Stimulated activated CD4-positive, alpha-beta T cell treated with anti-CD3 and anti-CD28 coated beads, Interleukin-4, amount 100 ng/mL, for 4 hours (primary cell): ENCODE measurements at places on chromosomes 5 and 9.

GRCh38 chr5:29508131-29508530, 1685.4 kb upstream of the CDH6 start:
- DNase-seq, result no peak

- DNase-seq, result no peak
Observed at GRCh38 chr5:170265522-170265921, 32.1 kb downstream of the LCP2 start.

- DNase-seq, result no peak
Observed at GRCh38 chr9:95764533-95765319, 110.8 kb upstream of the ERCC6L2 start.

DNA sequence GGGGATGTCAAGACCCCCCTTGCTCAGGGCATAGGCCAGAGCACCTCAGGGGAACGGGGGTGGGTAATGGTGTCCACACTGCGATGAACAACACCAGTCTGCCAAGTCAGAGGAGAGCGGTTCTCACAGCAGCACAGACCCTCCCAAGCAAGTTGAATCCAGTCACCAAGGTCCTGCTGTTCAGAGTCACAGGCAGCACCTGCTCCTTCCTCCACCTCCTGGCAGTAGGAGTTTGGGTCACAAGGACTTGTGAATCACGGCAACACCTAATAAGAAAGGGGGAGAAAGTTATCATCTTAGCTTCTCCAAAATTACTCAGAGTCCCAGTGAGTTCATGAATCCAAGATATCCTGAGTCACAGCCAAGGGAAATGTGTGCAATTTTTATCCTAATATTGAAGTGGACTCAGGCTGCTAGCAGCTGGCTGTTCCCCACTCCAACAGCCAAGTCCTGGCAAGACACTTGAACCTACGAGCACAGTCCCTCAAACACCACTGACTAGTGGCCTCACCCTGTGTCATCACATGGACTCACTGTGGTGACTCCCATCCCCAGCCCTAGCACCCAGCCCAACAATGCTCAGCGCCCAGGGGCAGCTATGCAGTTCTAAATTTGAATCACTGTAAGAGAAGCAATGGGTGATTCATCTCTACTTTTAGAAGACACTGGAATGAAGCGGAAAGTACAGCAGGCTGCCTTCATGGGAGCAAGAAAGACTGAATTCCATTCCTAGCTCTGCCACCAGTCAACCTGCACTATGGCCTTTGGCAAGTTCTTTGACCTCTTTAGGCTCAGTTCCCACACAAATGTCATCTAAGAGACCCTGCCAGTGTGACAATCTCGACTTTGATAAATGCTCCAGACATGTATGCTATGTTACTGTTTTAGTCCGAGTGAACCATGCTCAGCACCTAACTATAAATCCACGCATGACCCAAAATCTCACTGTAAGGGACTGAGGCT, 113.7 kb downstream of the KLHL3 start:
- DNase-seq, result no peak

DNA sequence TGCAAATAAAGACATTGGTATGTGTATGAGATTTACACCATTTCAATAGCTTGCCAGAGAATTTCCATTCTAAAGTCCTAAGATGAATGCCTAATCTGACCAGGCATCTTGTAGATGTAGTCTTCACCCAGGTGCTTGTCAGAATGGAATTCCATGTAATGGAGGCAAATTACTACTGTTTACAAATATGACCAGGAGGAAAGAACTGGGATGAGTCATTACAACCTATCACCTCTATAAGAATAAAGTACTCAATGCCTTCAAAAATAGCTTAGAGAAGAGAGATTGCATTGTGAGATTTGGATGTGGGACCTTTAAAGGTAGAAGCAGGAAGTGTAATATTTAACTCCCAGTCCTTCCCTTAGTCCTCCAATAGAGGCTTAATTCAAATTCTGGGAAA, 507.0 kb upstream of the PTGER4 start:
- no peak for DNase-seq

DNA sequence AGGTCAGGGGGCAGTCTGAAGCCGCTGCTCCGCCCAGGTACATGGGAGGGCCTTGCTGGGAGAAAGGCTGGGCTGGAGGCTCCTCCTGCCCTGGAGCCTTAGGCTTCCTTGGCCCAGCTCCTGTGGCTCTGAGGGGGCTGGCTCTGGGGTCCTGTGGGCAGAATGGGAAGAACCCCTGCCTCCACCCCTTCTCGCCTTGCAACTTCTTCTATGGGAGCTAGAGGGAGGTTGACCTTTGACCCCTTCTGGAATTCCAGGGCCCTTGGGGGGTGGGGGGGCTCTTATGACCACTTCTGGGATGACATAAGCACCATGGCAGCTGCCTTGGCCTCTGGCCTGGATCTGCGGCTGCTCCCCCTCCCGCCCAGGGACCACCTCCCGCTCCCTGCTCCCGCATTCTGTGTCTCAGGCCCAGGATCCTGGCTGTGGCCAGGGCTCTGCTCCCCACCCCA, 32.2 kb downstream of the IER5L start:
- DNase-seq, result no peak

DNA sequence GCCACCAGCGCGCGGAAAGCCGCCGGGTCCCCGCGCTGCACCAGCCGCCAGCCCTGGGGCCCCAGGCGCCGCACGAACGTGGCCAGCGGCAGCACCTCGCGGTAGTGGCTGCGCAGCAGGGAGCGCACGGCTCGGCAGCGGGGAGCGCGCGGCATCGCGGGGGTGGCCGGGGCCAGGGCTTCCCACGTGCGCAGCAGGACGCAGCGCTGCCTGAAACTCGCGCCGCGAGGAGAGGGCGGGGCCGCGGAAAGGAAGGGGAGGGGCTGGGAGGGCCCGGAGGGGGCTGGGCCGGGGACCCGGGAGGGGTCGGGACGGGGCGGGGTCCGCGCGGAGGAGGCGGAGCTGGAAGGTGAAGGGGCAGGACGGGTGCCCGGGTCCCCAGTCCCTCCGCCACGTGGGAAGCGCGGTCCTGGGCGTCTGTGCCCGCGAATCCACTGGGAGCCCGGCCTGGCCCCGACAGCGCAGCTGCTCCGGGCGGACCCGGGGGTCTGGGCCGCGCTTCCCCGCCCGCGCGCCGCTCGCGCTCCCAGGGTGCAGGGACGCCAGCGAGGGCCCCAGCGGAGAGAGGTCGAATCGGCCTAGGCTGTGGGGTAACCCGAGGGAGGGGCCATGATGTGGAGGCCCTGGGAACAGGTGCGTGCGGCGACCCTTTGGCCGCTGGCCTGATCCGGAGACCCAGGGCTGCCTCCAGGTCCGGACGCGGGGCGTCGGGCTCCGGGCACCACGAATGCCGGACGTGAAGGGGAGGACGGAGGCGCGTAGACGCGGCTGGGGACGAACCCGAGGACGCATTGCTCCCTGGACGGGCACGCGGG, at the start of gene TERT:
TSS of gene TERT (minus strand) at position 234 of the 815 bp plus-strand sequence. CDS start at position 155, 79 bp downstream.
- DNase-seq, result peak; percentile 93

DNA sequence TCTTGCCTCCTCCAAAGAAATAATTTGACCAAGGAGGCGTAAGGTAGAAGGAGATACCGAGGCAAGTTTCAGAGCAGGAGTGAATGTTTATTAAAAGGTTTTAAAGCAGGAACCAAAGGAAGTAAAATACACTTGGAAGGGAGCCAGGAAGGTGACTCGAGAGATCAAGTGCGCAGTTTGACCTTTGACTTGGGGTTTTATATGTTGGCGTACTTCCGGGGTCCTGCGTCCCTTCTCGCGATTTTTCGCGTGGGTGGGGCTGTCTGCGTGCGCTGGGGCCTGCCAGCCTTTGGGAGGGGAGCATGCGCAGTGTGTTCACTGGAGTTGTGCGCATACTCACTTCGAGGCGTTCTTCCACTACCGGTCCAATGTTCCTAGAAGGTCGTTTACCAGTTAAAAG, 166.0 kb upstream of the IRX2 start:
- no peak for DNase-seq

GRCh38 chr5:158758675-158759074, 341.0 kb downstream of the EBF1 start:
- no peak for DNase-seq

- no peak for DNase-seq
Observed at GRCh38 chr9:33781736-33782135, 13.6 kb upstream of the PRSS3 start.

GRCh38 chr9:34185778-34186551, 7.1 kb downstream of the UBAP1 start:
- no peak for DNase-seq

DNA sequence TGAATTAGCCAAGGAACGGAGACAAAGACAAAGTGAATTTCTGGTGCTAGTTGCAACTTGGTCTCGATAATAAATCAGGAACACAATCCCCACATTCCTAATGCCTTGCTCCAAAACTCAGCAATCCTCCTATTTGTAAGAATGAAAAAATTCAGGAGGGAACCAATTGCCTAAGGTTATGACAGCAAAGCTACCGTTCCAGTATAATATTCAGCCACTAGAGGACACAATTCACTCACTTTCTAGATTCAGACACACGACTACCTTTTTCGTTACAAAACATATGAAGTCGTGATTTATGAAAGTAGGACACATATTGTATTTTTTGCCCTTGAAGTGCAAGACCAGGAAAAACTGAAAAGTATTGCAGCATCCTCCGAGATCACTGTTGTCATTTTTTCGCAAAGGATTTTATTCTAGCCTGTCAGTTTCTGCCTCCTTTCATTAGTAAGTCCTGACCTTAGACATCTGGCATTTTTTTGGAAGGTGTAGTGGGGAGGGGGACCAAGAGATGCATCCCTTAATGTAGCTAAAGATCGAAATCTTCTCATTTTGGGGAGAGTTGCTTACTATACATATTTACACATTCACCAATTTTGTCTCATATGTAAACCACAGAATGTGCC, 133.1 kb downstream of the DOCK8 start:
- no peak for DNase-seq

- no peak for DNase-seq
Observed at GRCh38 chr9:89639367-89639795, 34.6 kb downstream of the GADD45G start.

GRCh38 chr5:5179597-5179996, 39.5 kb downstream of the ADAMTS16 start:
- no peak for DNase-seq

GRCh38 chr5:73459366-73459765, 10.8 kb upstream of the FOXD1 start:
- DNase-seq, result no peak

DNA sequence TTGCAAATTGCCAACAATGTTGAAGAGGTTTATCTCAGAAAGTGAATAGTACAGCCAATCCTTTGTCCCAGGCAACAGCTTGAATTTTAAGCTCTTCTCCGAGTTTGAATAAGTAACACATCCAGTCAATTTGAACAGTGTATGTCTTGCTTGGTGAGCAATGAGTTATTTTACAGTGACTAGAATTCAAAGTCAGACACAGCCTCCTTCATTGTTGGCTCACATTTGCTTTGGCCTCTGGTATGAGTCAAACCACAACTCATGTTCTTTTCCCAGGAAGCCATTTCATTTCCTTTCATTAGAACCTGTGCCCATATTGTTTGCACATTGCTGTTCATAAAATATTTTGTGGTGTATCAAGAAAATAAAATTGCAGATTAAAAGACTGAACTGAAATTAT, 622.0 kb upstream of the DAB2 start:
- no peak for DNase-seq

DNA sequence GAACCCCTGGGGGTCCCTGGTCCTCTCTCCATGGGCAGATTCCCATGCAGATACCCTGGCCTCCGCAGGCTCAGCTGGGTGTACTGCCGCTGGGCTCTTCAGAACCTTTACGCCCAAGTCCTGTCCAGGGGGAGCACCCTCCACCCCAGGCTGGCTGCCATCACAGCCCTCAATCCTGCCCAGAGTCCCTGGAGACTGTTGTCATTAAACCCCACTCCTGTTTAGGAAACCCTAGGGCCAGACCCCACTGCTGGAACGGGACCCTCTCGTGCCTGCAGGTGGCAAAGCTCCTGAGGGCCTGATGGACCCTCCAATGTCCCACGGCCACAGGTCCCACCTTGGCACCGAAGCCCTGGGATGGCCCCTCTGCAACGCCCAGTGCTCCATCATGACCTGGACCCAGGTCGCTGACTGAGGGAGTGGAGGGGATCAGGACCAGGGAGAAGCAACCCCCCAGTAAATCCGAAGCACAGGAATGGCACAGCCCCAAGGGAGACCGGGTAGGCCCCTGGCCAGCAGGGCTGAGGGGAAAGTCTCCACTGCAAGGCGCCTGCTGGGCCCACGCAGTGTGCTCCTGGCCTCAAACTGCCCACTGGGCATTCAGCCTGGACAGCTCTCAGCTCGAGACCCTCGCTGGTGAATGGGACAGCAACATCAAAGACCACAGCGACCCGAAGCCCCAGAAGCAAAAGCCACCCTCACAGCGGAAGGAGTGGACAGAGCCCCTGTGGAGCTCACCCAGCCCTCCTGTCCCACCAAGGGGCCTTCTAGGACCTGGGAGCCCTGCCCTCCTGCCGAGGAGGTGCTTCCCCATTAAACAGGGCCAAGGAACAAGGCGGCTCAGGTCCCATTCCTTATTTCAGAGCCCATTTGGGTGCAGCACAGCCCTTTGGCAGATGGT, 8.3 kb downstream of the ZDHHC11B start:
- no peak for DNase-seq

GRCh38 chr9:78130004-78130403, 98.4 kb upstream of the GNAQ start:
- no peak for DNase-seq

DNA sequence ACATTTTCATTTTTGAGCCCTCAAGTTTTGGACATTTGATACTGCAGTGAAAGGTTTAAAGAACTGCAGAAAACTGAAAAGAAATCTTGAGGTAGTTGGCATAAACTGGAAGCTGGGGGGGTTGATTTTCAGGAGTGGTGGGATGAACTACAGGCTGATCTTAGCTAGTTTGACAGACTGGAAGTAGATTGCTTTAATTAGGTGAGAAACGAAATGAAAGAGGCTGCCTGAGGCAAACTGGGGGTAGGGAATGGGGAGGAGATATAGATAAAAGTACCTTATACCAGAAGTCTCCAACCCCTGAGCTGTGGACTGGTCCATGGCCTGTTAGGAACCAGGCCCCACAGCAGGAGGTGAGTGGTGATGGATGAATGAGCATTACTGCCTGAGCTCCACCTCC, 101.4 kb upstream of the SPEF2 start:
- DNase-seq, result no peak

GRCh38 chr5:62690421-62690820, 111.8 kb downstream of the LRRC70 start:
- no peak for DNase-seq

GRCh38 chr5:1131191-1131621, 19.3 kb upstream of the SLC12A7 start:
- DNase-seq, result no peak

DNA sequence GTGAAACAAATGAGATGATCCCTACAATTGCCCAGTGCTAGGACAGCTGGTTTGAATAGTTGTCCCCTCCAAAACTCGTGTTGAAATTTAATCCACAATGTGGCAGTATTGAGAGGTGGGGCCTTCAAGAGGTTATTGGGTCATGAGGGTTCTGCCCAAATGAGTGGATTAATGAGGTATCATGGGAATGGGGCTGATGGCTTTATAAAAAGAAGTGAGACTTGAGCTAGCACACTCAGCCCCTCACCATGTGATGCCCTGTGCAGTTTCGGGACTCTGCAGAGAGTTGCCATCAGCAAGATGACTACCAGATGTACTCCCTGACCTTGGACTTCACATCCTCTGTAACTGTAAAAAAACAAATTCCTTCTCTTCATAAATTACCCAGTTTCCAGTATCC, 33.1 kb downstream of the RANBP6 start:
- DNase-seq, result no peak
